ENCODE measurements at places on chromosomes 2 and 18. TPM values are rescaled to one million over a fixed set of nuclear protein-coding genes. Genes with fewer than 3 reads are reported as not detected.

Gene PKDCC
- total RNA-seq, result 128 TPM

Gene SCYGR7
- total RNA-seq, result not detected

Gene GKN2
- total RNA-seq, result not detected

Gene HRH4
- not detected for total RNA-seq

Gene MEP1B
- 0.78 TPM for total RNA-seq

Gene LINC00305
- total RNA-seq, result not detected

Gene ANKRD30BL
- total RNA-seq, result not detected

All from mucosa of gallbladder (tissue), 1 donor.